ENCODE measurements at places on chromosomes 11 and 22.

DNA sequence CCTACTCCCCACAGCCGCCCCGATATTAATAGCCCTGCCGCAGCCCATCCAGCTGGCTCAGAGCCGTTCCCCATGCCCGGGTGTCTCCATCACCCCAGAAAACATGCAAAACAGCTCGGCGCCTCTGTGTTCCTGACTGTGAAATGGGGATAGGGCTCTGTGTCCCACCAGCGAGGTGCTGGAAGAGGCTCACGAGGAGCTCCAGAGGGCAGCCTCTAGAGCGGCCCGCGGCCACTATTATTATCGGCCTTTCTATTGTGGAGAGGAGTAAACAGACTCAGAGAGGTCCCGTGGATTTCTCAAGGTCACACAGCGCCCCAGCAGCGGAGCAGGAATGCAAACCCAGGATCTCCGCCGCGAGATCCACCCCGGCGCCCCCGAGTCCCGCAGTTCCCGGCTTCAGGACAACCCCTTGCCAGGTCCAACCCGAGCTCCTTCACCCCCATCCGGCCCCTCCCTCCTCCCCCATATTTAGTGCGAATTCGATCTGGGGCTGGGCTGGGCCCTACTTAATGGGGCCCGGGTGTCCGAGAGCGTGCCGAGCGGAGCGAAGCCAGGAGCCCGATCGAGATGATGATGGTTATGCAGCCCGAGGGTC, at the start of gene ACTN3:
TSS of gene ACTN3 (plus strand) at position 536 of the 598 bp plus-strand sequence. CDS start at position 571, 35 bp downstream.
- no peak for DNase-seq

DNA sequence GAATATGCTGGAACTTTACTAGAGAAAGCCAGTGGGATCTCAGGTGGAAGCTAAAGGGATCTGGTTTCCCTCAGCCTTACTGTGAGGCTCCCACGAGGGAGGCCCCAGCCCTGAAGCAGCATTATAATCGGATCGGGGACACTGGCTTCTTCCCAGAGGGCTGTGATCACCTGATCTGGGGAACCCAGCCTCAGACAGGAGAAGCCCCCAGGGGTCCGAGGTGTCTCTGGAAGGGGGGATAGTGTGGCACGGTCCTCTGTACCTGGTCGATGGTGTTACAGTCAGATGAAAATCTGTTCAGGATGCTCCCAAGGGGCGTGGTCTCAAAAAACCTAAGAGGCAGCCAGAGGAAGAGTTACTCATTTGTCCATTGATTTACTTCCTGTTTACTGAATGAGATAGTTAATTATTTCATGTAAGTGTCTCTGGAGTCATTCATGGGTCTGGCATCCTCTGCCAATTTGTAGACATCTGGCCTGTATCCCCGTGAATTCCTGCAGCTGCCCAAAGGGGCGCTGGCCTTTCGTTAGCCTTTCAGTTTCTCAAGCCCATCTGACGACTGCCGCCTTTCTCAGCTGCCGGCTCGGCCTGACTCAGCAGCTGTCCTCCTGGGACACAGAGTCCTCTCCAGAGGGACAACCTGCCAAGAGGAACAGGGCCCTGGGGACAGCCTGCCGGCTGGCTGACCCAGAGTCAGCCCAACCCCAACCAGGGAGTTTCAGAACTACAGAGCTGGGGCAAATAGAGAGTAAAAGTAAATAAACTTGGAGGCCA, 17.0 kb upstream of the KCNJ11 start:
- DNase-seq, result no peak

DNA sequence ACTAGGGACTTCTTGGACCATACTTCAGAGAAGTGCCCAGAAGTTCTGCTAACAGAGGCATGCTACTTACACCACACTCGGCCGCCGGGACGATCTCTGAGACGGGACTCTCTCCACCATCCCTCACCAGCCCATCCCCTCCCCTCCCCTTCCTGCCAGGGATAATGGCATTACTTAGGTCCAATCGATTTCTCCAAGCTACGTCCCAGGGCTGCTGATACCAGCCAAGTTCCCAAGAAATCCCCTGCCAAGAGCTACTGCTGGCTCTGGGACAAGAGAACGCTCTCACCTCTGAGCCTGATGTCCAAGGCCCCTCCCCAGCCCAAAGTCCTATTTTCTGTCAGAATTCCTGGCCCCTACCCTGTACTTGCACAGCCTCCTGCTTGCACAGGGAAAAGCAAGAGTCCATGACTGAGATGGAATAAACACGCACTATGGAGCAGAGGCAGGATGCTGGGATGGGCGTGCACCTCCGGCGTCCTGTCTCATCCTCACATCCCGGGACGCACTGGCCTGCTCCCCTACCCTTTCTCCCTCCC, 42.7 kb downstream of the GDPD5 start:
- no peak for DNase-seq

- no peak for DNase-seq
Observed at GRCh38 chr11:129395432-129395831, 19.8 kb downstream of the BARX2 start.

DNA sequence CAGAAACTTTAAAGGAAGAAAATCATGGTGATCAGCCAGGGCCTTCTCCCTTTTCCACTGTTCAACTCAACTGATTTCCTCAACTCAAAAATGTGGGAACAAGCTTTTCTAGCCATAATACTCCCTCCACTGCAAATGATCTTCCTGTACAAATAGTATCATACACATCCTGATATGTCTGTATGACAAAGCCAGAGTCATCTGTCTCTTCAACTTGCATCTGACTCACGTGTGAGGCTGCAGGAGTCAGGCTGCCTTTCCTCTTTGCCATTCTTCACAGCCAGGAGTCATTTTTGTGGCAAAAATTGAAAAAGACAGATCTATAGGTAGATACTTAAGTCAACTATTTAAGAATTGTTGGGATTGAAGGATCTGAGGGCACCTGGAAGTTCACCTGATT, 13.3 kb downstream of the PATZ1 start:
- no peak for DNase-seq

- no peak for DNase-seq
Observed at GRCh38 chr22:25837288-25837900, 95.4 kb downstream of the MYO18B start.

- no peak for DNase-seq
Observed at GRCh38 chr22:18060646-18061620, 16.9 kb upstream of the PEX26 start.

DNA sequence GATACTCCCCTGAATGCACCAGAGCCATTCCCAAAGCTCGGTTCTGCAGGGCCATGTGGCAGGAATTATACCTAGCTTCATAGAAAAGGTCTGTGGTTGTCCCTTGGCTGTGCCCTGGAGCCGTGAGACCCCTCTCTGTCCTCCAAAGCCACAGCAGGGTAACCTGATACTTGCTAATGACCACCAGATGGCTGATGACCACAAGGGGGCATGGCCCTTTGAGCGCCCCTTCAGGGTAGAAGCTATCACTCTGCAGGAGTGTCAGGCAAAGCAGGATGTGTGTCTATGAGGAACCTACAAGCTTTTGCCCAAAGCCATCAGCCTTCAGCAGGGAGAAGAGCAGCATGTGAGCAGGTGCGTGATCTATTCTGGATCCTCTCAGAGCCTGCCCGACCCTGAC, 95.3 kb downstream of the NTM start:
- no peak for DNase-seq

DNA sequence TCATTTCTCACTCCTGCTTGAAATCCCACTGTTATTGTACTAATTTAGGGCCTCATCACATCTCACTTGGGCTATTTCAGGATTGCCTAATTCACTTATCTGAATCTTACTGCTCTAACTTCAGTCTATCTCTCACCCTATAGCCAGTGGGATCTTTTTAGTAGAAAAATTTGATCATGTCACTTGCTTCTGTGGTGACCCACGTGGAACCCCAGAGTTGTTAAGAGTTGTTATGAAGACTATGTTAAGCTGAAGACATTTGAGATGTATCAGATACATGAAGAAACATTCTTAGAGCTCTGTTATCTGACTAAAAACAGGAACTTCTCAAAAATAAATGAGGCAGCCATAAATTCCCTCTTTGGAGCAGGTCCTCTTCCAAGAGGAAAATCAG, 1375.6 kb upstream of the TENM4 start:
- DNase-seq, result no peak

DNA sequence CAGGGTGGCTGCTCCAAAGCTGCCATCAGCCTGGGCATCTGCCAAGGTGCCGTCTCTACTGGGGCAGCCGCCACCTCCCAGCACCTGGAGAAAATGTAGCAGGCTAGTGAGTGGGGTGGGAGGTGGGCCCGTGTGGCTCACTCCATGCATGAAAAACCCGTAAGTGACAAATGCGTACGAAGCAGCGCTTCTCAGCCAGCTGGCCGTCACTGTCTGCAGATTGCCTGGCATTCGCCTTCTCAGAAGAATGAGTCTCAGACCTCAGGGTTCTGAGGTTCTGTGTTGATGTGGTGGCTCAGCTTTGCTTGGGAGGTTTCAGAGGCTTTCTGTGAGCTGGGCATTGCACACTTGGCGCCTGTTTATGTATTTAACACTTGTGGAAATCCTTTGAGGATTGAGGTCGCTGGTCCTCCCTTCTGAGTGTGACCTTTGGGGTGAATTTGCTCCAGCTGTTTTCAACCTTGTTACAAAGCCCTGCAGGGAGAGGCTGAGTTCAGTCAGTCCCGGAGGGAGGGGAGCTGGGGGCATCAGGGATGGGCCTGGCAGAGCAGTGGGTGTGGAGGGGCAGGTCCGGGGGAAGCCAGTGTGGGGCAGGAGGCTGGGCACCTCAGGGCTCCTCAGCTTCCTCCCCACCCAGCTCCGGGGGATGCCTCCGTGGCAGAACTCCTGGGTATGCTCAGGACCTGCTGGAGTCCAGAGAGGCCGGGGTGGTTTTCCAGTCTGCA, 977.0 kb downstream of the TBC1D22A start:
- DNase-seq, result no peak

GRCh38 chr11:87179621-87180020, 141.9 kb downstream of the TMEM135 start:
- DNase-seq, result no peak

DNA sequence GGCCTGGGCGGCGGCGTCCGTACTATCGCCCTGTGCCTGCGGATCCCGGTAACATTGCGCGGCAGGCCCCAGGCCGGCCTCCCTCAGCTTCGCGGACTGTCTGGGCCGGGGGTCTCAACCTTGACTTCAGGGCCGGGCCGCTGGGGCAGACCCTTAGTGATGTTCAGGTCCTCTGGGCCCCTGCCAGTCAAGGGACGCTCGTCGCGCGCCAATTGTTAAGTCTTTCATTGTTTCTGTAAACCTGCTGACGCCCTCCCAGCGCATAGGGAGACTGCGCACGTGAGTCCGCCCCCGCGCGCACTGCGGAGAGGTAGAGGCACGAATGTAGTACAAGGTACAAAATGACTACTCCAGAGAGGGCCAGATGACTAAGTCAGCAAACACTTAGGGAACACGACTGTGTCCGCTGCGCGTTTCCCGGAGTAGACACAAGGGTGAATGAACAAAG, 451 bp upstream of the HDHD5 start:
- DNase-seq, result peak; percentile 21

GRCh38 chr11:95768521-95768920, 21.1 kb downstream of the FAM76B start:
- no peak for DNase-seq

DNA sequence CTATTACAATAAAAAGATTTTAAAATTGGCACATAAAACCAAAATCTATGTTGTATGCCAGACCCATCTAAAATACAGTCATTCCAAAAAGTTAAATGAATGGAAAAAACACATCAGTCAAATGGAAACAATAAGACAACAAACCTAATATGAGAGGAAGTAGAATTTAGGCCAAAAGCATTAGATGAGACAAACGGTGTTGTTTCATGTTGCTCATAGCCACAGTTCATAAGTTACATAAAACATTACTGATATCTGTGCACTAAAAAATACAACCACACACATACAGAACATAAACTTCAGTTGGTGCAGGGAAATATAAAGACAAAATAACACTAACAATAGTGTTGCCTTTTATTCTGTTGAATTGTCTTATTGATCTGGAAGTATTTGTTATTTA, 661.9 kb downstream of the CNTN5 start:
- DNase-seq, result no peak

- no peak for DNase-seq
Observed at GRCh38 chr11:7353100-7353499, 101.4 kb downstream of the SYT9 start.

DNA sequence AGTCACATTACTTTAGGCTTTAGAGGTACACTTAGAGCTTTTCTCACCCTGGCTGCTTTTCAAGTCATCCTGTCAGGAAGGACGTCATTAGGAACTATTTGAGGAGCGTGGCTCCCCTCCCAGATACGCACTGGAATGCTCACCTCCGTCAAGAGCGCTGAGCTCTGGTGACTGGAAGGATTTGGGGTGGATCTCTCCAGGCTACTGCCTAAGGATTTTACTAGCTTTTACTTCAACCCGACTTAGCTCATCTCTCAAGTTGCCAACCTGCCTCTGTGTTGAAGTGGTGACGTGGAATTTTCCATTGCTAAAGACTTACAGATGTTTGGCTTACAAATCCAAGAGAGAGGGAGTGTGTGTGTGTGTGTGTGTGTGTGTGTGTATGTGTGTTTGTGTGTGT, 355.3 kb upstream of the CCDC90B start:
- no peak for DNase-seq

DNA sequence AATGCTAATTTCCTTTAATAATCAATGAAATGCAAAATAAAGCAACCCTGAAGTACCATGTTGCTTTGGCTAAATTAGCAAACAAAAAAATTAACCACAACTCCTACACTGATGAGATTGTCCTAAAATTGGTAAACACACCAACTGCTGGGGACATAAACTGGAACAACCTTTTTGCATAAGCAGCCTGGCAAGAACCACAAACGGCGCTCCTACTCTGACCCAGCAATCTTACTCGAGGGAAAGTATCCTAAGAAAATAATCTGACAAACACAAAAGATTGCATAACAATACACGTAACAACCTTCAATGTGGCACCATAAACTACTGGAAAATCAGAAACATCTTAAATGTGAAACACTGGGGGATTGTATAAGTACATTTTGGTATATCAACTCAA, 189.8 kb upstream of the PITPNB start:
- DNase-seq, result no peak

DNA sequence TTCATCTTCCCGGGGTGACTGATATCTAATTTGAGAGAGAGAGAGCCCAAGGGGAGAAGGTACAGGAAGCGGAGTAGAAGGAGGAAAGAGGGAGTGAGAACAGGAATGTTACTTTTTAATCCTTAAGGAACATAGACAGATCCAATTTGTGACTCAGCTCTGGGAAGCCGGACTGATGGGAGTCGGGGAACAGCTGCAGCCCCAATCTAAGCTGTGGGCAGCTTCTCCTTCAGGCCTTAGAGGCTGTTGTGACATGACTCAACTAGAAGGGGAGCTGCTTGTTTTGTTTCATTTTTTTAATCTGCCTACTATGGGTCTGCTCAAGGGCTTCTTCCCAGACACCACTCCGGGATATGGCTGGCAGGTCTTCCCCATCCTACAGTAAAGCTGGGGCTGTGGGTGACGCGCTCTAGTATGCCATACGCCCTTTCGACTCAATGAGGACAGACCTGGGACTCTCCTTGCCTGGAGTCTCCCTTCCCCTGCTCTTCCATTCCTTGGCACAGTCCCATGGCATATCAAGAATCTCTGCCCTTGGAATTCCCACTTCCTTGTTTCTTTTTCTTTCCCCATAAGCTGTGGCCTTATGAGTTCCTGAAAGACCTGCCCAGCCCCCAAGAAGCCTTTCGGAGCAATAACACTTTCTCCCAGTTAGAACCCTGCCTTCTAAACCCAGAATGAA, 103.3 kb upstream of the AKIP1 start:
- DNase-seq, result no peak

- no peak for DNase-seq
Observed at GRCh38 chr11:17960091-17960490, 52.8 kb downstream of the SERGEF start.
